ENCODE measurements at places on chromosomes 3 and 15.

- DNase-seq = no peak
Measured at GRCh38 chr15:92603743-92604470, 51.7 kb downstream of the FAM174B start.

- no peak for DNase-seq
Measured at GRCh38 chr3:89572261-89572660, 464.8 kb downstream of the EPHA3 start.

DNA sequence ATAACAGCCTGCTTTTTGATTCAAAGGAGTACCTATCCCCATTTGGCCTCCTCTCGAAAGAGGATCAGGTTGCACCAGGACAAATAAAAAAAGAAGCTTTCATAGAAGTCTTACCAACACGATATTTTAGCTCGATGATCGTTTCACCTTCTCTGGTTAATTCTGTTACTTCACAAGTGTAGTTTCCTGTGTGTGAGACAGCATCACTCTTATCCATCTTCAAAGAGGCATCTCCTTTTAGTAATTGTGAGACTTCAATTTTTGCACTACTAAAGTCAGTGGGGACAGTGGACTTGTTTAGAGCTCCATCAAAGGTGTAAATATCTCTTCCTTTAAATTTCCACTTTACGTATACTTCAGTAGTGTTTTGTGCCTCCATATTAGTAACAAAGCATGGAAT, 11.0 kb downstream of the CD47 start:
- no peak for DNase-seq

DNA sequence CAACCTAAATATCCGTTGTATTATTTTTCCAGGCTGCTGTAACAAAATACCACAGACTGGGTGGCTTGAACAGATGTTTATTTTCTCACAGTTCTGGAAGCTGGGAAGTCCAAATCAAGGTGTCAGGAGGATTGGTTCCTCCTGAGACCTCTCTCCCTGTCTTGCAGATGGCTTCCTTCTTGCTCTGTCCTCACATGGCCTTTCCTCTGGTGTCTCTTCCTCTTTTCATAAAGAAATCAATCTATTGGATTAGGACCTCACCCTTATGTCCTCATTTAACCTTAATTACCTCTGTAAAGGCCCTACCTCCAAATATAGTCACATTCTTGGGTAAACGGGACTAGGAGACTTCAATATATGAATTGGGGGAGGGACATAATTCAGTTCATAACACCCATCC, 89.2 kb upstream of the PLCL2 start:
- no peak for DNase-seq
